Left kidney (tissue), 8 donors: ENCODE measurements at places on chromosomes 7 and 10. TPM values are rescaled to one million over a fixed set of nuclear protein-coding genes. Genes with fewer than 3 reads are reported as not detected.

DNA sequence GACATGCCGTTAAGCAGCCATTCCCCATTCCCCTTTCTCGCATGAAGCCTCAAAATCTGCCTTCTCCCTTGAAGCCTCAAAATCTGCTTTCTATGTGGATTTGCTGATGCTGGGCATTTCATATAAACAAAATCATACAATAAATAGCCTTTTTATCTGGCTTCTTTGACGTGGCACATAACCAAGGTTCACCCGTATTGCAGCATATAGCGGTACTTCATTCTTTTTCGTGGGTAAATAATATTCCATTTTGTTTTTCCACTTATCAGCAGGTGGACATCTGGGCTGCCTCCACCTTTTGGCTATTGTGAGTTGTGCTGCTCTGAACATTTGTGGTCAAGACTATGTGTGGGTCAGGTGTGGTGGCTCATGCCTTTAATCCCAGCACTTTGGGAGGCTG is 57.0 kb downstream of the BRI3 start:
- DNase-seq, result no peak

DNA sequence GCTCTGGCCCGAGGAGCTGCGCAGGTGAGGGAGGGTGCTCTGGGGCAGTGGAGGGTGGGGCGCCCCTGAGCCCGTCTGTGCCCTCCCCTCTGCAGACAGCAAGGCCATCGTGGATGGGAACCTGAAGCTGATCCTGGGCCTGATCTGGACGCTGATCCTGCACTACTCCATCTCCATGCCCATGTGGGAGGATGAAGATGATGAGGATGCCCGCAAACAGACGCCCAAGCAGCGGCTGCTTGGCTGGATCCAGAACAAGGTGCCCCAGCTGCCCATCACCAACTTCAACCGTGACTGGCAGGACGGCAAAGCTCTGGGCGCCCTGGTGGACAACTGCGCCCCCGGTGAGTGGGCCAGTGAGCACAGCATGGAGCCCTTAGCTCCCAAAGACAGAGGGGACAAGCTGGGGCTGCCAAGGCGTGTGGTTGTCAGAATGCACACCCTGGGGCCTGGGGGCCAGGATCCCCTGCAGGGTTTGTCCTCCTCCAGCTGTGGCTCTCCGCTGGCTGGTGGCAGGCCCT is 5.1 kb downstream of the FLNC start:
- DNase-seq, result no peak

GRCh38 chr7:107286751-107287621 is 118.2 kb downstream of the HBP1 start:
- no peak for DNase-seq

Gene EBLN1
- polyA plus RNA-seq, result not detected
